ENCODE measurements at places on chromosomes 7 and 10.

DNA sequence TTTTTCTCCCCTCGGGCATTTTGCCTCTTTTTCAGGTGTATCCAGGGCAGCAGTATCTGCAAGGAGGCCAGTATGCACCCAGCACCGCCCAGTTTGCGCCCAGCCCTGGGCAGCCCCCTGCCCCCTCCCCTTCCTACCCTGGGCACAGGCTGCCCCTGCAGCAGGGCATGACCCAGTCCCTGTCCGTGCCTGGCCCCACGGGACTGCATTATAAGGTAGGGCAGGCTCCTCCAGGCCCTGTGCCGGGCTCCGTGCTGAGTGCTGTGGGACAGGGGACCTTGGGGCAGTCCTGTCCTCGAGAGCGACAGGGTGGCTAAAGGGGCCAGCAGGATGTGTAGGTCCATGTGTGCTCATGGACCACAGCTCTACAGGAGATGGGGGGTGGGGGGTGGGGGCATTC lies 10.6 kb downstream of the ZMIZ2 start:
- no peak overlapping the region for H3K27ac ChIP-seq
- peaks cover 30% of the 10 kb centered on the region for H3K36me3 ChIP-seq
- peaks cover 5% of the 10 kb centered on the region for H3K4me1 ChIP-seq
- no peak overlapping the region for H3K4me3 ChIP-seq

- H3K4me1 ChIP-seq: no peaks in the 10 kb centered on the region
- H3K4me3 ChIP-seq: no peak overlapping the region
- H3K36me3 ChIP-seq: no peaks in the 10 kb centered on the region
- H3K27ac ChIP-seq: no peak overlapping the region
- H3K27me3 ChIP-seq: no peaks in the 10 kb centered on the region
- no peak for DNase-seq
Observed at GRCh38 chr7:3188946-3189345, 112.1 kb upstream of the SDK1 start.

GRCh38 chr7:157339777-157340677 lies 3.2 kb downstream of the DNAJB6 start:
- DNase-seq: peak; percentile 83
- H3K4me1 ChIP-seq: peaks cover 48% of the 10 kb centered on the region
- peaks cover 32% of the 10 kb centered on the region for H3K36me3 ChIP-seq
- H3K27ac ChIP-seq: peak overlapping the region; percentile 6
- H3K27me3 ChIP-seq: peaks cover 2% of the 10 kb centered on the region
- peak overlapping the region; percentile 85 for H3K4me3 ChIP-seq

- no peaks in the 10 kb centered on the region for H3K27me3 ChIP-seq
- H3K4me3 ChIP-seq: no peak overlapping the region
- no peak for DNase-seq
- H3K36me3 ChIP-seq: no peaks in the 10 kb centered on the region
Observed at GRCh38 chr7:114548081-114548980, 133.7 kb downstream of the FOXP2 start.

- no peaks in the 10 kb centered on the region for H3K4me1 ChIP-seq
- no peak for DNase-seq
- H3K27ac ChIP-seq: no peak overlapping the region
- H3K36me3 ChIP-seq: no peaks in the 10 kb centered on the region
Observed at GRCh38 chr7:135900065-135900546, 77.1 kb downstream of the MTPN start.

DNA sequence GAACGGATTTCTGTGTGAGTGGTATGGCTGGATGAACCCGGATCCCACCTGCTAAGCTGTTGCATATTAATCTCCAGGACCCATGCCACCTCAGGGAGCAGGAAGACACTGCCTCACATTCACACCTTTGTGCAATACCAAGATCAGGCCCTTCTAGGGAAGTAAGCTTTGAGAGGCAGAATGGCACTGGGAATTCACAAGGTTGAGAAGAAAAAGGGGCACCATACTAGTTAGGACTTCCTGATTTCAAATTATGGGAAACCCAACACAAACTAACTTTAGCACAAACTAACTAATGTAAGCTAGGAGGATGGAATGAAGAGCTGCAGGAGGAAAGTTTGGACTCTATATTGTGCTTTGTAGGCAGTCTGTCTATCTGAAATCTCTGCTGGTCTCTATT lies 71.3 kb downstream of the TBXAS1 start:
- H3K27me3 ChIP-seq: no peaks in the 10 kb centered on the region
- H3K36me3 ChIP-seq: no peaks in the 10 kb centered on the region
- no peaks in the 10 kb centered on the region for H3K4me1 ChIP-seq
- no peak overlapping the region for H3K27ac ChIP-seq

- peaks cover 2% of the 10 kb centered on the region for H3K27me3 ChIP-seq
- no peak overlapping the region for H3K27ac ChIP-seq
- no peaks in the 10 kb centered on the region for H3K36me3 ChIP-seq
- no peak for DNase-seq
- H3K4me1 ChIP-seq: no peaks in the 10 kb centered on the region
Observed at GRCh38 chr10:15630353-15630752, 89.4 kb downstream of the ITGA8 start.

DNA sequence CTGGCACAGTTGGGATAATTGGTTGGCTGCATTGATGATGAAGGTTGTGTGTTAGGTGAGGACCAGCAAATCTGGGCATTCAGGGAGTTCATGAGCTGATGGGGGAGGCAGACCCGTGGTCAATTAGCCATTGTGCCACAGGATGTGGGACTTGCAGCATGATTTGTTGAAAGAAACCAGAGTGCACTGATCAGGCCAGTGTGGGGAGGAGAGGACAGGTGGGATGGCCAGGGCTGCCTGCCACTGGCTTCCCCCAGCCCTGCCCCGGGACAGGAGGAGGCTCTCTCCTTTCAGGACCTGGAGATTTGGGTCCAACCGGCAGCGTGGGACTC lies 4.3 kb downstream of the CLIP2 start:
- H3K4me1 ChIP-seq: peaks cover 5% of the 10 kb centered on the region
- no peak overlapping the region for H3K4me3 ChIP-seq

- H3K27me3 ChIP-seq: no peaks in the 10 kb centered on the region
- H3K4me1 ChIP-seq: peaks cover 20% of the 10 kb centered on the region
- H3K36me3 ChIP-seq: no peaks in the 10 kb centered on the region
- peak overlapping the region; percentile 33 for H3K27ac ChIP-seq
Observed at GRCh38 chr7:26090927-26091519, 61.0 kb upstream of the NFE2L3 start.

- peaks cover 5% of the 10 kb centered on the region for H3K4me1 ChIP-seq
- no peak overlapping the region for H3K27ac ChIP-seq
Observed at GRCh38 chr10:103854686-103855391, 537 bp downstream of the SH3PXD2A start.

DNA sequence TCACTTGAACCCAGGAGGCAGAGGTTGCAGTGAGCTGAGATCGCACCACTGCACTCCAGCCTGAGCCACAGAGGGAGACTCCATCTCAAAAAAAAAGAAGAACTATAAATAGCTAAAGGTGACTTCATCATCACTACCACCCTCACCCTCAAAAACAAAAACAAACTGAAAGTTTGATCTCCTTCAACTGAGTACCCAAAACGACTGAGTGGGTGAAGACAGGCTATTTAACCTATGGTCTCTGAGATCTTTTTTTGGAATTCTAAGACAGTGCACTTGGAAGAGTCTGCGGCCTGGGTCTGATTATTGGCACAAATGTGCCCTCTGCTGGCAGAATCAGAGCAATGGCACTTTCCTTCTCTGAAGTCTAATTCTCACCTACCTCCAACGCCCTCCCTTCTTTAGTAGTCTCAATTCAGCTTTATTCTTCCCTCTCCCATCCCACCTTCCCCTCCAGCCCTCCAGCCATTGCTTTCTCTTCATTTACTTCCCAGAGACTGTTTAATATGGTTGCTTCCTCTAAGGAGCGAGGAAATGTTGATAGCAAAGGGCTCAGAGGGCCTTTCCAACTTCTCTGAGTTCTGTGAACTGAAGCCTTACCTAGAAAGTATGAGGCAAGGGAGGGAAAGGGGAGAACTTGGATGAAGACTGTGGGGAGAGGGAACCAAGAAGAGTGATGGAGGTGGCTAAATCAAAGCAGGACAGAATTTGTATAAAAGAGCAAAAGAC lies 2.9 kb upstream of the MYOZ1 start:
- DNase-seq: peak; percentile 55
- H3K4me3 ChIP-seq: no peak overlapping the region
- H3K27me3 ChIP-seq: no peaks in the 10 kb centered on the region
- peak overlapping the region; percentile 8 for H3K27ac ChIP-seq
- H3K36me3 ChIP-seq: no peaks in the 10 kb centered on the region

GRCh38 chr7:118938845-118939244 lies 714.3 kb downstream of the ANKRD7 start:
- no peaks in the 10 kb centered on the region for H3K27me3 ChIP-seq
- no peak overlapping the region for H3K27ac ChIP-seq
- H3K4me3 ChIP-seq: no peak overlapping the region
- no peaks in the 10 kb centered on the region for H3K36me3 ChIP-seq
- no peak for DNase-seq

DNA sequence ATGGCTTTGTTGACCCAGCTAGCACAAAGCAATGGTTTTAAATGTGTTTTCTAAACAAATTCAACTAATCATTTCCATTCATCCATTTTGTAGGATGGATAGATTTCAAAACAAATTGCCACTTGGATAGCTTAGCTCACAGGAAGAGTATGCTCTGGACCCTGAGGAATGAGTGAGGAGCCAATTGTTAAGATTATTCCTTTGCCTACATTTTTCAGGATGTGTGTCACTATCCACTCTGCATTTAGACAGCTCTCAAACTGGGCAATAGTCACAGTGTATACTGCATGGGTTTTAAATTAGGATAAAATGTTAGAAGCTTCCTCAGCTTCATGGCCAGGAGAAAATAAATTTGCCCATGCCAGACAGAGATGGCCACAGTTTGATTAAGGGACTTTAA lies 605.6 kb upstream of the TEX47 start:
- no peaks in the 10 kb centered on the region for H3K27me3 ChIP-seq
- no peak for DNase-seq
- no peaks in the 10 kb centered on the region for H3K4me1 ChIP-seq
- H3K4me3 ChIP-seq: no peak overlapping the region

- H3K27me3 ChIP-seq: no peaks in the 10 kb centered on the region
- H3K36me3 ChIP-seq: peaks cover 68% of the 10 kb centered on the region
- H3K4me3 ChIP-seq: peak overlapping the region; percentile 70
- H3K27ac ChIP-seq: peak overlapping the region; percentile 98
Observed at GRCh38 chr10:61942604-61943461, 41.3 kb downstream of the ARID5B start.

GRCh38 chr7:151472644-151473380 lies 32.9 kb upstream of the CRYGN start:
- peaks cover 45% of the 10 kb centered on the region for H3K4me1 ChIP-seq
- peak overlapping the region; percentile 73 for H3K27ac ChIP-seq
- no peak for DNase-seq
- H3K4me3 ChIP-seq: no peak overlapping the region
- no peaks in the 10 kb centered on the region for H3K27me3 ChIP-seq
- peaks cover 61% of the 10 kb centered on the region for H3K36me3 ChIP-seq

- no peak overlapping the region for H3K4me3 ChIP-seq
- H3K36me3 ChIP-seq: peaks cover 53% of the 10 kb centered on the region
- DNase-seq: no peak
- H3K27ac ChIP-seq: peak overlapping the region; percentile 64
- peaks cover 28% of the 10 kb centered on the region for H3K4me1 ChIP-seq
- no peaks in the 10 kb centered on the region for H3K27me3 ChIP-seq
Observed at GRCh38 chr10:128096486-128097199, 29.6 kb downstream of the MKI67 start.

- no peak overlapping the region for H3K27ac ChIP-seq
- no peak overlapping the region for H3K4me3 ChIP-seq
- no peaks in the 10 kb centered on the region for H3K4me1 ChIP-seq
- no peaks in the 10 kb centered on the region for H3K36me3 ChIP-seq
- DNase-seq: no peak
Observed at GRCh38 chr7:3267966-3268690, 32.9 kb upstream of the SDK1 start.

DNA sequence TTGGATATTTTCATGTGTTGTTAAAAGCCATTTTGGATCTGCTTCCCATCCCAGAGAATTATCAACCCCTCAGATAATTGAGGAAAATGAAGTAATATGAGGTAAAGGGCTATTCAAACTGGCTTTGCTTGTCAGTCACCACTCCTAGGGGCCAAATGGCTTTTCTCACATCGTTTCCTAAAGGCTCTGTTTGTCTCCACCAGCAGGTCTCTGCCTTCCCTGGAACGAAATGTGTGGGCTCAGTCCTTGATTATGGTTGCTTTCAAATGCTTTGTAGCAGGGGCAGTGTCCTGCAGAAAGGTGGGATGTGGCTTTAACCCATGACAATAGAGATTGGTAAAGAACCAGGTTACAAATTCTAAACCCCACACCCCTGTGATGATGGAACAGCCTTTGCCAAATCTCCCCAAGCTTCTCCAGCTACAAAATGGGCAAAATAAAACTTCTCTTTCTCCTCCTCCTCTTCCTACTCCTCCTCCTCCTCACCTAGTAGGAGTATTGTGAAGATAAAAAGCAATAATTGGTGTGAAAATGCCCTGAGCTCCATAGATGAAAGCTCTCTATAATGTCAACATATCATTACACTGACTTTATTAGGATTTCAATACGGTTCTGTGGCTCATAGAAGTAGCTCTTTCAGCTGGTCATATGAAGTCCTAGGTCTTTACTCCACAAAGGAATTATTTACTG lies 127.6 kb downstream of the CHN2 start:
- DNase-seq: no peak
- H3K36me3 ChIP-seq: no peaks in the 10 kb centered on the region
- H3K27ac ChIP-seq: no peak overlapping the region
- H3K4me1 ChIP-seq: no peaks in the 10 kb centered on the region

DNA sequence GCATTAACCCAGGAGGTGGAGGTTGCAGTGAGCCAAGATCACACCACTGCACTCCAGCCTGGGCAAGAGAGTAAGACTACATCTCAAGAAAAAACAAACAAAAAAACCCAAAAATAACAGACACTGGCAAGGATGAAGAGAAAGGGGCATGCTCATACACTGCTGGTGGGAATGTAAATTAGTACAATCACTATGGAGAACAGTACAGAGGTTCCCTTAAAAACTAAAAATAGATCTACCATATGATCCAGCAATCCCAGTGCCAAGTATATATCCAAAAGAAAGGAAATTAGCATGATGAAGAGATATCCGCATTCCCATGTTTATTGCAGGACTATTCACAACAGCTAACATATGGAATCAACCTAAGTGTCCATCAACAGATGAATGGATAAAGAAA lies 66.4 kb upstream of the PLA2G12B start:
- H3K4me1 ChIP-seq: peaks cover 40% of the 10 kb centered on the region
- peaks cover 59% of the 10 kb centered on the region for H3K36me3 ChIP-seq
- no peak overlapping the region for H3K27ac ChIP-seq
- no peak for DNase-seq
- no peak overlapping the region for H3K4me3 ChIP-seq
- no peaks in the 10 kb centered on the region for H3K27me3 ChIP-seq

GRCh38 chr7:106678795-106679152 lies 17.8 kb upstream of the CCDC71L start:
- H3K27ac ChIP-seq: peak overlapping the region; percentile 6
- no peak for DNase-seq
- no peak overlapping the region for H3K4me3 ChIP-seq
- H3K36me3 ChIP-seq: no peaks in the 10 kb centered on the region

- no peaks in the 10 kb centered on the region for H3K4me1 ChIP-seq
- H3K27ac ChIP-seq: no peak overlapping the region
- H3K36me3 ChIP-seq: no peaks in the 10 kb centered on the region
- DNase-seq: no peak
- H3K4me3 ChIP-seq: no peak overlapping the region
- peaks cover 2% of the 10 kb centered on the region for H3K27me3 ChIP-seq
Observed at GRCh38 chr7:158527915-158528502, 59.6 kb downstream of the PTPRN2 start.

- H3K36me3 ChIP-seq: no peaks in the 10 kb centered on the region
- H3K4me3 ChIP-seq: no peak overlapping the region
- DNase-seq: no peak
- no peaks in the 10 kb centered on the region for H3K27me3 ChIP-seq
Observed at GRCh38 chr7:2287745-2288144, 26.5 kb downstream of the SNX8 start.

- DNase-seq: no peak
- no peak overlapping the region for H3K27ac ChIP-seq
- no peaks in the 10 kb centered on the region for H3K36me3 ChIP-seq
- no peak overlapping the region for H3K4me3 ChIP-seq
Observed at GRCh38 chr7:80127412-80128160, 7.0 kb upstream of the GNAI1 start.
